Colonic mucosa (tissue), 4 donors: ENCODE measurements at places on chromosomes 7 and 10. TPM values are rescaled to one million over a fixed set of nuclear protein-coding genes. Genes with fewer than 3 reads are reported as not detected.

DNA sequence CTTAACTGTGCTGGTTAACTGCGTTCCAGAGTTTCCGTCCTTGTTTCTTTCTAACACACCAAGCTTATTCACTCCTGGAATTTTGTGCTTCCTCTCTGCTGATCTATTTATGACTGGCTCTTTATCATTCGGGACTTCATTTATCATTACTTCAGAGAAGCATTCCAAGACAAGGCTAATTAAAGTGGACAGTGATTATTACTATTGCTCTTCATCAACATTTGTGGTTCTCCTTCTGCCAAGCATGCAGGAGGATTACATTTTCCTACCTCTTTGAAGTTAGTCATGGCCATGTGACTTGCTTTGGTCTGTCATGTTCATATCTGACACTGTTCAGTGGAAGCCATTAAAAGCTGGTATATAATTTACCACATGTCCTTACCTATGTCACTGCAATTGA lies 172.4 kb upstream of the AGR3 start:
- no peaks in the 10 kb centered on the region for H3K27me3 ChIP-seq
- no peak overlapping the region for H3K27ac ChIP-seq
- no peak overlapping the region for H3K4me3 ChIP-seq

DNA sequence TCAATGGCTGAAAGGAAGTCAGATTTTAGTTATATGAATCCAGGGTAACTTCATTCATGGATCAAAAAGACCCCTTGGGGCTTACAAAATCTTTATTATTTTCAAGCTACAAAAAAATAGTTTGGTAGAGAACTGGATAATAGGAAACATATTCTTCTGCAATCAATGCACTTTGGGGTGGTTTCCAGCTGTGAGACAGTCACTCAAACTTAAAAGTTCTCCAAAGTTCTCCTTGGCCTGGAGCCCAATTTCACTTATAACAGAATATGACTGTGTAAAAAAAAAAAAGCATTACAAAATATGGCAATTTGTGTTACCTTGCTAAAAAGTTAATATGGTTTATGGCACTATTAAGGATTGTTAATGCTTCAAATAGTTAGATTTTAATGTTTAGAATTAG lies 255.5 kb downstream of the AGMO start:
- no peak overlapping the region for H3K4me3 ChIP-seq
- H3K27me3 ChIP-seq = no peaks in the 10 kb centered on the region
- H3K4me1 ChIP-seq = no peaks in the 10 kb centered on the region
- no peak overlapping the region for H3K27ac ChIP-seq

CALML3 gene
- 0.40 TPM for total RNA-seq

INMT gene
- 2.3 TPM for total RNA-seq

- no peak overlapping the region for H3K27ac ChIP-seq
- H3K4me3 ChIP-seq = no peak overlapping the region
- H3K4me1 ChIP-seq = no peaks in the 10 kb centered on the region
- H3K36me3 ChIP-seq = no peaks in the 10 kb centered on the region
Observed at GRCh38 chr10:35792291-35792690, 150.2 kb upstream of the FZD8 start.

DNA sequence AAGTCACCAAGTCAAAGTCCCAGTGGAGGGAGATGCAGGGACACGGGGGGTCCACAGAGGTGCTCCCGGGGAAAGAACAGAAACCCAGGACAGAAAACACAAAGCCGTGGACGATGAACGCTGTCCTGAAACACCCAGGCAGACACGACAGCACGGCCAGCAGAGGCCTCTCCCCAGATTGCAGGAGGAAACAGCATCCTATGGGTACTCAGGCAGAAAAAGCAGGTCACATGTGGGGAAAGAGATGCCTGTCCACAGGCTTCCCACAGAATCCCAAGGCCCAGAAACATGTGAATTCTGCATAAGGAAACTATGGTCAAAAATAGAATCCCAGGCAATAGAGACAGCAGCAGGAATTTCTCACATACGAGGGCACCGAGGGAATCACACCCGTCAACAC lies 53.6 kb upstream of the ADGRA1 start:
- H3K4me3 ChIP-seq = no peak overlapping the region
- no peak for DNase-seq
- H3K36me3 ChIP-seq = no peaks in the 10 kb centered on the region
- no peak overlapping the region for H3K27ac ChIP-seq
- H3K4me1 ChIP-seq = no peaks in the 10 kb centered on the region

DNA sequence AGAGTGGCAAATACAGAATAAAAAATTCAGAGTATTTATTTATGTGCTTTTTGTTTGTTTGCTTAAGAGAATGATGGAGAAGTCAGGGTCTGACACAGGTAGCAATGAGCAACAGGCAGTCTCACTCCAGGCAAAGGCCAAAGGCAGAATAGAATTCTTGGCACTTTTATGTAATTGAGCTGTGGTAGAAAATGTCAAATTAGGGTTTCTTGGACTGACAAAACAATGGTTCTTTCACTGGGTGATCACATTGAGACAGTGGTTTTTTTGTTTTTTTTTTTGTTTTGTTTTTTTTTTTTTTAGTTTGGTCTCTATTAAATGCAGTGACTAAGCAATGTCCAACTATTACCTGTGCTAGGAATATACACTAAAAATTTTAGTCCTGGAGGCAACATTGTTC lies 27.4 kb downstream of the POM121L12 start:
- H3K4me1 ChIP-seq = no peaks in the 10 kb centered on the region
- H3K27ac ChIP-seq = no peak overlapping the region
- H3K36me3 ChIP-seq = no peaks in the 10 kb centered on the region

- no peak overlapping the region for H3K4me3 ChIP-seq
- no peak overlapping the region for H3K27ac ChIP-seq
- H3K27me3 ChIP-seq = no peaks in the 10 kb centered on the region
- no peaks in the 10 kb centered on the region for H3K4me1 ChIP-seq
- no peaks in the 10 kb centered on the region for H3K36me3 ChIP-seq
- DNase-seq = no peak
Observed at GRCh38 chr10:29158066-29158465, 130.8 kb upstream of the LYZL1 start.

- H3K4me3 ChIP-seq = no peak overlapping the region
- no peak overlapping the region for H3K27ac ChIP-seq
- no peaks in the 10 kb centered on the region for H3K27me3 ChIP-seq
- H3K36me3 ChIP-seq = no peaks in the 10 kb centered on the region
- H3K4me1 ChIP-seq = peaks cover 11% of the 10 kb centered on the region
- no peak for DNase-seq
Observed at GRCh38 chr10:132535065-132535651, 2.4 kb upstream of the INPP5A start.

CAMK2B gene
- total RNA-seq = 0.42 TPM

- no peaks in the 10 kb centered on the region for H3K4me1 ChIP-seq
- no peaks in the 10 kb centered on the region for H3K27me3 ChIP-seq
- H3K27ac ChIP-seq = no peak overlapping the region
- no peak for DNase-seq
- H3K4me3 ChIP-seq = no peak overlapping the region
- H3K36me3 ChIP-seq = no peaks in the 10 kb centered on the region
Observed at GRCh38 chr10:63671317-63671937, 150.2 kb downstream of the REEP3 start.

EBF3 gene
- total RNA-seq = 0.80 TPM

DNA sequence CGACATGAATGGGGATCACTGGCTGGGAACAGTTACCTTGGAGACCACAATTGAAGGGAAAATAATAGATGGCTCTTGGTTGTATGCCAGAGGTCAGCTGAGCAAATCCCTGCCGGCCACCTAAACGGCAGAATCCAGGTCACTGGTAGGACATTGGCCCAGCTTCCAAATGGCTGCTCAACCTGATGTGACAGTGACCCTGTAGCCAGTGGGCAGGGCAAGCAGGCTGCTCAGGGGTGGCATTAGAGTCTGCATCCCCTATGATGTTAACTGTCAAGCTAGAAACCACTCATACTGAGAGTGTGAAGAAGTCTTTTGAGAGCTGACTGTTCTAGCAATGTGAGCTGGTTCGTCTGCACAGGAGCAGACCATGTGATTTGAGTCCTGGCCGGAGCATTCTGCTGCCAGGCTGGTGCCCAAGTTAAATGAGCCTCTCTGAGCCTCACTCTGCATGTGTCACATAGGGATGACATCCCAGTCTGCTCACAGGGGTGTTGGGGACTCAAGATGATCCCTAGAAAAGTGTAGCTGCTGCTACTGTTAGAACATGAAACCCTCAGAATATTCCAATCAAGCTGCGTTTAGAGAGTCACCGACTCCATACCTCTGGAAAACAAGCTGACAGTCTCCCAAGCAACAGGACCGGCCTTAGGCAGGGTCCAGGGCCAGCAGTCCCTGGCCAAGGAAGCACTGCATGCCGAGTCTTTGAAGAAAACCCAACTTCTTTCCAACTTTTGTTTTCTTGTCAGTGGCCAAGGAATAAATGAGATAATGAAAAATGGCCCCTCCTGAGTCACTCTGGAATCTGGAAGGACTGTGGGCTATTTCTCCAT lies 69.7 kb downstream of the VWA2 start:
- H3K4me3 ChIP-seq = no peak overlapping the region
- H3K36me3 ChIP-seq = no peaks in the 10 kb centered on the region
- no peaks in the 10 kb centered on the region for H3K27me3 ChIP-seq
- no peak overlapping the region for H3K27ac ChIP-seq
- no peak for DNase-seq
- no peaks in the 10 kb centered on the region for H3K4me1 ChIP-seq

DNA sequence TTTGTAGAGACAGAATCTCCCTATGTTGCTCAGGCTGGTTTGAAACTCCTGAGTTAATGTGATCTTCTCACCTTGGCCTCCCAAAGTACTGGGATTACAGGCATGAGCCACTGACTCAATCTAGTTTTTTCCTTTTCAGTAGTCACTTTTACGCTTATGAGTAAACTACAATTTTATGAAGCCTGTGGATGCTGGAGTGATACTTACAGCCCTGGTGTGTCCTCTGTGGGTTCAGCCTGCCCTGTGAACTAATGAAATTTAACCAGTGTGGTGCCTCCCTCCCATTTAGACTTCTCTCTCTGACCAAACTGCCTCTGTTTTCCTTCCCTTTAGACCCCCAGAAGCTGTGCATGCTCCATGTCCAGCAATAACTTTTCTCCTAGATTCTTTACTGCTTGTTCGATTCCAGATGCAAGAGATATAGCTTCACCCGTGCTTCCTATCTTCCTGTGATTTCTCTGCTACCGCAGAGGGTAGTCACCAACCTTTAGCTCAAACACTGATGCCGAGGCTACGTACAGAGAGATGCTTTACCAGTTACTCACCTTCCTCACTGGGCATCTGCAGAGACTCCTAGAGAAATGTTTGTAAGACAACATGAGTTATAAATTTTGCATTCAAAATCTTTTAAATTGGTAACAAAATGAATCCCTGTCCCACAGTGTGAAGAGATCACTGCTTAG lies 90.8 kb downstream of the KIAA1217 start:
- no peaks in the 10 kb centered on the region for H3K36me3 ChIP-seq
- no peak for DNase-seq
- no peaks in the 10 kb centered on the region for H3K4me1 ChIP-seq
- H3K27me3 ChIP-seq = no peaks in the 10 kb centered on the region
- H3K4me3 ChIP-seq = no peak overlapping the region

- no peak overlapping the region for H3K27ac ChIP-seq
- no peaks in the 10 kb centered on the region for H3K36me3 ChIP-seq
- H3K4me3 ChIP-seq = no peak overlapping the region
- DNase-seq = no peak
- H3K4me1 ChIP-seq = no peaks in the 10 kb centered on the region
- no peaks in the 10 kb centered on the region for H3K27me3 ChIP-seq
Observed at GRCh38 chr7:128019288-128019687, 11.9 kb downstream of the LRRC4 start.

PNLIPRP3 gene
- not detected for total RNA-seq

- DNase-seq = no peak
- H3K36me3 ChIP-seq = no peaks in the 10 kb centered on the region
- H3K27ac ChIP-seq = no peak overlapping the region
- no peak overlapping the region for H3K4me3 ChIP-seq
- peaks cover 8% of the 10 kb centered on the region for H3K4me1 ChIP-seq
Observed at GRCh38 chr10:114600057-114600456, 58.0 kb downstream of the ABLIM1 start.

HECTD2 gene
- total RNA-seq = 2.5 TPM

DNA sequence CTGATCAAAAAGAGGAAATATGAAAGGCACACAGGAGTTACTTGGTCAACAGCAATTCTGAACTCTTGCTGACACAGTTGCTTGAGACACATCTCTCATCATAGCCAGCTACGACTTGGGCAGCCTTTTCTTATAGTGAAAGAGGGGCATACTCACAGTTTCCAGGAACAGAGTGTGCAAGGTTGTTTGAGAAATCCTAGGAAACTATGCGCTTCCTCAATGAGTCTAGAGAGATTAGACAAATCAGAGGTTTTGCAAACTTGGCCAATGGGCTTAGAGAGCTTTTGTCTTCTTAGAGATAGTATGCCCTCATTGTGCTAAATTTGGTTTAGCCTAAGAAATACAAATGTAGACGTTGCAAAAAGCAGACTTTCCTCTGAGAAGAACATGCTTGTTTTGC lies 370.4 kb downstream of the HGF start:
- H3K27ac ChIP-seq = no peak overlapping the region
- no peaks in the 10 kb centered on the region for H3K4me1 ChIP-seq
- no peaks in the 10 kb centered on the region for H3K27me3 ChIP-seq
- H3K36me3 ChIP-seq = no peaks in the 10 kb centered on the region

DNA sequence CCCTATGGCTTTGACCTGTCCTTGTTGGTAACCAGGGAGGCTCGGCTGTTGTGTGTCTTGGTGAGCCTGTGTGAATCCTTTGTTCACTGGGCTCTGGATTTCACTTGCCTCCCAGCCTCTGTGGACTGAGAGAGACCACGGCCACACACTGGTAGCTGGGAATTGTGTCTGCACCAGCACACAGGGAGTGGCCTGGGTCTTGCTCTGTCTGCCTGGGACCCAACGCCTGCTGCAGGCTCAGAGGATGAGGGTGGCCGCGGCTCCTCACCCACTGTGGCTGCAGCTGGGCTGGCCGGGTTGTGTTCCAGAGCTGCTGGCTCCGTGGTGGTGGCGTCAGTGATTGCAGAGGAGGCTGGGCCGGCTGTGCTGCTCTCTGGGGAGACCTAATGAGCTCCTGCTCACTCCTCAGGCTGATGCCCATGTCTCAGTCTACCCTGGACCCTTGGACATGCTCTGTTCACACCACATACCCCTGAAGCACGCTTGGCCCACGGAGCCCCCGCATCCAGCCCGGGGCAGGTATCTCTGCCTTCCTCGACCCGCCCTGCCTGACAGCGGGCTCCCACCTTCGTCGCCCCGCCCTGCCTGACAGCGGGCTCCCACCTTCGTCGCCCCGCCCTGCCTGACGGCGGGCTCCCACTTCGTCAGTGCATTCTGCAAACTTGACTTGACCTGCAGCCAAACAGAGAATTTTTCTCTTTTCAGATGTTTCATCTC lies 328.5 kb downstream of the ADARB2 start:
- H3K36me3 ChIP-seq = no peaks in the 10 kb centered on the region
- H3K27me3 ChIP-seq = no peaks in the 10 kb centered on the region
- no peak overlapping the region for H3K27ac ChIP-seq
- H3K4me1 ChIP-seq = no peaks in the 10 kb centered on the region
- no peak for DNase-seq
